ENCODE measurements at places on chromosomes 7 and 10.
A peak's percentile ranks its signal among the peaks of the same experiment; 100 is the strongest.

- DNase-seq, result no peak
Measured at GRCh38 chr10:77501846-77502261, 135.8 kb downstream of the KCNMA1 start.

DNA sequence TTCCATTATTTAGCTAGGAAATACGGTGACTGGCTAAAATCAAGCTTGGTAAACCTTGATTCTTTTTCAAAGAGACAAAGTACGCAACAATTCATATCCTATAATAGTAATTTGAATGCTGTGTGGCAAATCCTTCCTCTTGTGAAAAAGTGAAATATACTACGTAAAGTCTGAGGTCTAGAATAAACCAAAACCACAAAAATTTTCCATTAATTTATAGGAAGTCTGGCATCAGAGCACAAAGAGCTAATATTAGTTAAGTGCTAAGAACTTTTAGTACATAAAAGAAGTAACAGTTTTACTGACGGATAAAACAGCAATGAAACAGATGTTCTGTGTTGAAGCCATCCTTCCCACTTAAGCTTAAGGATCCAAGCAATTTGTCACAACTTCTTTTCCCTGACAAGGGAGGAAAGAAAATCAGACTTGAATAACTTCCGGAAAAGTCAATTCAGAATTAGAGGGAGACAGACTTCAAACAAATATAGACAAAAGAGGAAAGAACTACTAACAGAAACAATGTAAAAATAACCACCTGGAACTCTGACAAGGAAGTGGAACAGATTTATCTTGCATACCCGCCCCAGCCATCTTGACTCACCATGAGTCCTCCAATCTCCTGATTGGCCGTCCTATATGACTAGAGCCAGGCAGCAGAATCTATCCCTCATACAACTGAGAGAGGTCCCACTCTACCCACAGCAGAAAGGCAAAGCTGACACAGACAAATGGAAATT lies 34.6 kb downstream of the RHEB start:
- DNase-seq, result no peak

DNA sequence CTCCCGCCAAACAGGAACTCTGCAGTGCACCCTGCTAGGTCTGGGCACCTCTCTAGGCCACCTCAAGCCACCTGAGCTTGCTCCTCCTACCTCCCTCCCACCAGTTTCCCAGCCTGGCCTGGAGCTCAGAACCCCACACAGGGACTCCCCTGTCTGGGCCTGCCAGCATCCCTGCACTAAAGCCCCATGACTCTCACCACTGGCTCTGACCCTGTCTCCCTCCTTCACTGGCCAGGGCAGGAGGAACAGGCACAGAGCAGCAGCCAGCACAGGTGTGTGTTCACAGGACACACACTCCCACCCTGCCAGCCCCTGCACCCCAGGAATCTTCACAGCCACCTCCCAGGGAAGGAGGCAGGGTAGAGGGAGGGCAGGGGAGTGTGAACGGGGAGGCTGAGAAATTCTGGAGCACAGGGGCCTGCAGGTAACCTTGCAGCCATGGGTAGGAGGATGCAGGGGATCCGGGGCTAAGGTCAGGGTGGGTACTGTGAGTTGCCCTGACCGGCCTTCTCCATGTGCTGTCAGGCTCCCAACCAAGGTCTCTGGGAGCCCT lies 13.9 kb upstream of the ANTXRL start:
- no peak for DNase-seq

- DNase-seq, result peak; percentile 46
Measured at GRCh38 chr10:7788639-7789286, 786 bp downstream of the ATP5F1C start.

DNA sequence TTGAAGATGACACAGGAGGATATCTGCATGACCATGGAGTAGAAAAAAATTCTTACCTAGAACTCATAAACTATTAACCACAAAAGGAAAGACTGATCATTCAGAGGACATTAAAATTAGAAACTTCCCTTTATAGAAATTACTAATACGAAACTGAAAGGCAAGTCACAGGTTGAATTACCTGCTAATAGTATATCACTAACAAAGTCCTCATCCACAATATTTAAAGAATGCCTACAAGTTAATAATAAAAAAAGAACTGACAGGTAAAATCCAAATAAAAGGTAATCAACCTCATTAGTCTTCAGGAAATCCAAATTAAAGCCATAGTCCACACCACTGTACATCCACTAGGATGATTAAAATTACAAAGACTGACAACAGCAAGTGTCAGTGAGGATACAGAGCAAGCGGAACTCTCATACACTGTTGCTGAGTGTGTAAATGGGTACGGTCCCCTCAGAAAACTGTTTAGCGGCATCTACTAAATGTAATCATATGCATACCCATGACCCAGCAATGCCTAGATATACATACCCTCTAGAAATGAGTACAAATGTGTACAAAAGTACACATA lies 71.2 kb downstream of the ARHGAP21 start:
- no peak for DNase-seq

DNA sequence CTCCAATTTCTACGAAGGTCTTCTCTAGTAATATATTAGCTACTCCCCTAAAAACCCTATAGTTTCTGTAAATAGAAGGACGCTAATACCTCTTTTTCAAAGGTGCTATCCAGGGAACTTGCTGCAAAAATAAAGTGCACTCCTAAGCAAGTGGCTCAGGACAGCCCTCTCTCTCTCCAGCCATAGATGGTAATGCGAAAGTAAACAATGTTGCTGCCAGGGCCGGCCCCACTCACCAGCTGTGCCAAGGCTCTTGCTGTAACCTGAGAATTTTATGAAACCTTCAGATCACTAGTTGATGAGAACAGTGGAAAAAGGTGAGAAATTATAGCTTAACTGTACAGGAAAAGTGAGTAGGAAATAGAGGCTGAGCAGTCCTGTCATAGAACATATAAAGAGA lies 10.9 kb upstream of the TAS2R39 start:
- DNase-seq, result no peak

- DNase-seq, result no peak
Measured at GRCh38 chr10:4270116-4270515, 485.1 kb upstream of the KLF6 start.

GRCh38 chr10:7559386-7559785 lies 107.4 kb downstream of the ITIH5 start:
- DNase-seq, result no peak

DNA sequence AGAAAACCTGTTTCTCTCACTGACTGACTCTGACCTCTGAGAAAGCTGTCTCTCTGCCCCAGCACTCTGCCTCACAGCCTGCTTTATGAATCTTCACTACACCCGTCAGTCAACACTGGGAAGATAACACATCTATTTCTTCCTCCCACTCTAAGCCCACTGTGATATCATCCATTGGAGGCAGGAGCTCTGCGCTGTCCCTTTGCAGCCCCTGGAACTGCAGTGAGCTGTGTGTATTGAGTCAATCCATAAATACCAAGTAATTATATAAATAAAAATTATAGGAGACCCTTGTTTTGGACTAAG lies 17.2 kb upstream of the FXYD4 start:
- no peak for DNase-seq

GRCh38 chr7:1639532-1640175 lies 30.4 kb upstream of the ELFN1 start:
- no peak for DNase-seq

- DNase-seq, result no peak
Measured at GRCh38 chr7:110647266-110647665, 443.7 kb upstream of the LRRN3 start.

DNA sequence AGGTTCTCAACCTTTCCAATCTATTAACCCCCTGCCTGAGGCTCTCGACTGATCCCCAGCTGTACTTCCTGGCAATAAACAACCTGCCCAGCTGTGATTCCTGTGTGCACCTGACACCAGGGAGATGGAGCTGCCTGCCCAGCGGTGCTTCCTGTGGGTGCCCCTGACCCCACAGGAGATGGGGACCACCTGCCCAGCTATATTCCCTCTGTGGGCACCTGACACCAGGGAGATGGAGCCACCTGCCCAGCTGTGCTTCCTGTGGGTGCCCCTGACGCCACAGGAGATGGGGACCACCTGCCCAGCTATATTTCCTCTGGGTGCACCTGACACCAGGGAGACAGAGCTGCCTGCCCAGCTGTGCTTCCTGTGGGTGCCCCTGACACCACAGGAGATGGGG lies 184.0 kb downstream of the DIP2C start:
- DNase-seq, result no peak

- peak; percentile 75 for DNase-seq
Measured at GRCh38 chr7:122304996-122305421, 459 bp upstream of the FEZF1 start.

DNA sequence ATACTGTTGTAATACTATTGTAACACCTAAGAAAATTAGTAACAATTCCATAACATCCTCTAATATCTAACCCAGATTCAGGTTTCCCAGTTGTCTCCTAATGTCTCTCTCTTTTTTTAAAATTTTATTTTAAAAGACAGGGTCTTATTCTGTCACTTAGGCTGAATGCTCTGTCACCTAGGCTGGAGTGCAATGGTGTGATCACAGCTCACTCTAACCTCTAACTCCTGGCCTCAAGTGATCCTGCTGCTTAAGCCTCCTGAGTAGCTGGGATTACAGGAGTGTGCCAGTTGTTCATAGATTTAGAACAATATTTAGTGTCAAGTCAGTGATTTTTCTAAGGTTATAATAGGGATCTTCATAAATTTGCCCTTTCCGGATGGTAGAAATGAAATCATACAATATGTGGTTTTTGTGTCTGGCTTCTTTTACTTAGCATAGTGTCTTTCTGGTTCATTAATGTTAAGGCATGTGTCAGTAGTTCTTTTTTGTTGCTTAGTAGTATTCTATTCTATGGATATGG lies 14.7 kb downstream of the RALA start:
- DNase-seq, result peak; percentile 54

GRCh38 chr7:22481726-22482125 lies 18.3 kb downstream of the STEAP1B start:
- no peak for DNase-seq

- DNase-seq, result peak; percentile 37
Measured at GRCh38 chr10:70956029-70956759, 67.8 kb upstream of the PCBD1 start.

DNA sequence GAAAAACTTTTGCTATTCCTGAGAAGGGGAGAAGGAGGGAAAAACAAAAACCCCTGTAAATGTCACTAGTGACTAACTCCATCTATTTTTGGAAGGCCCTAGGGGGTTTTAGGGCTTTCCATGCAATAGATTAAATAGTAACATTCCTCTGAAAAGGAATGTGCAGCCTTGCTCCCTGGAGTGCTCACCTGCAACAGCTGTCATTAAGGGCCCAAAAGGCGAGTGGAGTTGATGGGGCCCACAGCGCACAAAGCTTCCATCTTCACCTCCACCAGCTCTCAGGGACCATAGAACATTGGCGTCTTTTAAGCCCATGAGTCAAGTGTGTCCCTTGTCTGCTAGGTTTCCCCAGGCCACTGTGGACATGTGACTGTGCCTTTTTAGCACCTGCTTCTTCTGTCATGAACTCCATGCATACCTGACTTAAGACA lies 58.0 kb upstream of the IL6 start:
- no peak for DNase-seq

DNA sequence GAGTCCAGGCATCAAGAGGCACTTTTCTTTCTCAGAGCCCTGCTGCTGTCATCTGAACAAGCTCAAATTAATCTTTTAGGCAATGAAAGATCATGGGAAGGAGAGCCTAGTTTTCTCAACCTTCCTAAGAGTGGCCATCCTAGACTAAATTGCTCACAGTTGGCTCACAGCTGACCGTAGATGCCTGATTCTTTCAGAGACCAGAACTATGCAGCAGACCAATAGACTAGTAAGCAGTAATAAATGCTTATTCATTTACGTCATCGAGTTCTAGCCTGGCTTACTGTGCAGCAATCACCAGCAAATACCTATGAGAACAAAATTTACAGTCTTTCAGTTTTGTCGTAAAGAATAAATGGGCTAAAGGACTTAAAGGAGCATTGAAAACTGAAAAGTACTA lies 602.9 kb upstream of the GHITM start:
- DNase-seq, result no peak

DNA sequence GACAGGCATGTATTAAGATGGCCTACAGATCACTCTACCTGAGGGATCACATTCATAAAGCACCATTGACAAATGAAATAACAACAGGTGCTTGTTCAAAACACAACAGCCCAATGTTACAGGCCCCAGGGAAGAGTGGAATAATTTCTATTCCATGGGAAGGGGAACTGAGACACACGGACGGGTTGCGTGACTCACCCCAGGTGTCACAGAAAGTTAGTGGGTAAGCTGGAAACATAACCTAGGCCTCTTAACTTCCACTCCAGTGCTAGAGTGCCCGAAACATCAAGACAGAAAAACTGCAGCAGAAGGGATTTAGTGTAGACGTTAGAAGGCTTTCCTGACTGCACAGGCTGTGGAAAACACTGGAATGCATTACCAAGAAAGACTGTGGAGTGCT lies 48.3 kb downstream of the SLC37A3 start:
- no peak for DNase-seq

DNA sequence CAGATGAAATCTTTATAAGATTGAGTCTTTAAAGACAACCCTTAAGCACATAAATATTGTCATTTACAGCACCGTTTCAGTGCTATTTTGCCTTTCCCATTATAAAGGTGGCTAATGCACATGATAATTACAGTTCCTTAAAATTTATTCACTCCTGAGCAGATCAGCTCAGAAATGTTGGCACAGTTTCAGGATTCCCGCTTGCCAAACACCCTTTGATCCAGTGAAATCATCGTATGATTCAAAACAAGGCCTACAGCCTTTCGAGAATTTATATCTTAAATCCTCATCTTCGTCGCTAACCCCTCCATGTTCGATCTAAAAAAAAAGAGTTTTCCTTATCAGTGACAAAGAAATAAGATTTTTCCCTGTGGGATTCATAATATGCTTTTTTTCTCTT lies 14.1 kb upstream of the SOSTDC1 start:
- no peak for DNase-seq

DNA sequence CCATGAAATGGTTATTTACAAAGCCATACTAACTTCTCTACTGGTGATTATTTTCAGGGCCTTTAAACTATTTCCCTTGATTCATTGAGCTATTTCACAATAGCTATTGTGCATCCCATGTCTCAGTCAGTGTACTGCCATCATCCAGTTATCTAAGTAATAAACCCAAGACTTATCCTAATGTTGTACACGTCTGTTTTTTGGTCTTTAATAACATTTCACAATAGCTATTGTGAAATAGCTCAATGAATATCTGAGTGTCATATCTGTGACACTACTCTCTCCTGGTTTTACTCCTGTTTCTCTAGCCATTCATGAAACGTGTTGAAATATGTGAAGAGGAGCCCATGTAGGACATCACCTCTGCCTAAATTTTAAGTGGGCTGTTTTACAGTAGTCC lies 36.5 kb upstream of the TMEM140 start:
- no peak for DNase-seq

DNA sequence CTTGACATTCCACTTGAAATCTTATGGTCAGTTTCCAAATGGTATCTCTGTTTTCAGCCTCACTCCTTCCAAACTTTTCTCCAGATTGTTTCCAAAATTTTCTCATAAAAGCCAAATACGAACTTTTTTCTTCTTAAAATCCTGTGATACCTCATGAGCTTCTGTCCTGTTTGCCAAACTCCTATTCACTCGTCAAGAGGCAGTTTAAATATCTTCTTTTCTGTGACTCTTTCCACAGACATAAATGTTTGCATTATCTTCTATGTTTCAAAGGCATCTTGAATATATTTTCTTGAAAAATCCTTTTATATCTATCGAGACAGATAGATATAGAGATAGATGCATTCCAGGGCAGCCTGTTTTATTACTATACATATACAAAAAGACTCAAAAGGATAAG lies 109.4 kb downstream of the NRG3 start:
- no peak for DNase-seq

Data from NCI-H82 (cell line).